GM12864 (cell line): ENCODE measurements at places on chromosomes 3 and 15.

- no peak for DNase-seq
Observed at GRCh38 chr3:134249296-134249841, 1.3 kb downstream of the RYK start.

- DNase-seq: no peak
Observed at GRCh38 chr15:81088470-81089013, 45.5 kb upstream of the CFAP161 start.

DNA sequence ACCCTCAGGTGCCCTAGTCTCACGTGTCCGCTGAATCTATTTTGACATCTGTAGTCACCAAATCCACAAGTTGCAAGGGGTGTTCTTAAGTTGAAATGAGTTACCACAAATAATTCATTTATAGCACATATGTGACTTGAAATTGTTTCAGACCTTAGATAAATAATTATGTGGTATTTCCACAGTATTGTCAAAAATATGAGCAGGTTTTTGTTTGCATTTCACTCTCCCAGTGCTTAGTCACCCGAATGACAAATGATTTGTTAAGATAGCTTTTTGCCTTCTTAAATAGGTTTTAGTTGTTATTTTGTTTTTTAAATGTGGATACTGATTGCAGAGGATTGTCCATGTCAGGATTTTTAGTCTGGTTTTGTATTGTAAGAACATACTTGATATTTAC lies 2.6 kb downstream of the MFSD1 start:
- no peak for DNase-seq

- DNase-seq: no peak
Observed at GRCh38 chr3:38281895-38282686, at the start of gene SLC22A14. Gene SLC22A14 (plus strand): TSS chr3:38282294. CDS start chr3:38306027, 23,733 bp downstream.

- DNase-seq: no peak
Observed at GRCh38 chr3:181699171-181699903, 12.4 kb upstream of the SOX2 start.

DNA sequence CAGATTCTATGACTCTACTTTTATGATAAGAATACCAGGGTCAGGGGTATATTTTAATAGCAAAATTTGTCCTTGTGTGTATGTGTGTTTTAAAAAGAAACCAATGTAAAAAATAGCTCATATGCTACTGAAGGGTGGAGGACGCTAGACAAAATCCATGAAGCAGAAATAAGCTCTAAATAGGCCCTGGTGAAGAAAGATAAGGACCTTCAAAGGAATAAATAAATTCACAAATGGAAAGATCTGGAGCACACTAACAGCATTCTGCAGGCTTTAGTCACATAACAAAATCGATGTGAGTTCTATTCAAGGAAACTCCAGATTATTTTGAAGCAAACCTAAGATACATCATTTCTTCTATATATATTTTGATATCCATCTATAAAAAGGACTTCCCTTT lies 27.2 kb upstream of the ATP11B start:
- DNase-seq: no peak

DNA sequence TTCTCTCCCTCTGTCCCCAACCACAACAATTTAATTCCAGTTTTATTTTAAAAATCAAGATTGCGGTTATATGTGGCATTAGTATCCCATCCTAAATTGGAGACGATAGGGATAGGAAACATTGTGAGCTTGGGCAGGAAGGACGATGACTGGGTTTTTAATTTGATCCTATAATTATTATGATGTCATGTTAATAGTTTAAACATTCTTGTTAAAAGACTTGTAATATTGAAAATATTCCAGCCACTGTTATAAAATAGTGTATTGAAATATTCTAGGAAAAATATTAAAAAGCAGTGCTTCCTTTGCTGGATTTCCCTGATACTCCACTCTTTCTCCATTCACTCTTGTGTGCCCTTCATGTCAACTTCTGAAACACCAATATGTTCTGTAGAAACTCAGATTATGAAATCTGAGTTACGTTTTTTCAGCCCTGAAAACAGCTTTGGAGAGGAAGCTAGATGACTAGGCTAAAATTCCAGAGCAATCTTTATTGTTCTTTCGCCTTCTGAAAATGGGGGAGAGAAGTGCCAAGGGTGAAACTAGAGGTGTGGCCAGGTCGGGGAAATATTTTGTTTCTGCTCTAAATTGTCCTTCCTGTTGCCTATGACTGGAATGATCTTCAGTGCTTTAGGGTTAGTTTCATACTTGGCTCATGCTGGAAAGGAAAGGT lies 46.1 kb upstream of the MAP3K13 start:
- no peak for DNase-seq

GRCh38 chr3:29754346-29754745 lies 473.5 kb downstream of the RBMS3 start:
- no peak for DNase-seq

GRCh38 chr3:62028236-62028635 lies 345.1 kb downstream of the FEZF2 start:
- no peak for DNase-seq

- no peak for DNase-seq
Observed at GRCh38 chr3:120407508-120408287, 43.1 kb downstream of the FSTL1 start.

DNA sequence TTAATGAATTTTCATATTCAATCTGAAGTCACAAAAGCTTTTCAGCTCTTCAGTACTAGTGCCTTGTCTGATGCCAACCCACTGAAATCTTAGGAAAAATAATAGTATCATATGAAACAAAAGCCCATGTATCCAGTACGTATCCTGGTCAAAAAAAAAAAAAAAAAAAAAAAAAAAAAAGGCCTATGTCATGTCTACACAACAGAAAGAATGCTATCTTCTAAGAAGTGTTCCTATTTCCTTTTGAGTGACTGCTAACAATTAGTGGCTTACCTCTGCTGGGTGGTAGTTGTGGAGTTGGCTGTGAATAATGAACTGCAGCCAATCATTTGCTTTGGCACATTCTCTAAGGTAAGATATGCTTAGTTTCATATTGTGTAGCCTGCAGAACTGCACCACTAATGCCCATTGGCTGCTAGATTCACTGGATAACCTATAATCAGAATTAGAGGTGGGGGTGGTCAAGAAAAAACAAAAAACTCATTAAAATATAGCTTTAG lies 59.6 kb downstream of the EIF3J start:
- no peak for DNase-seq
